ENCODE measurements at places on chromosomes 2 and 18.

GRCh38 chr18:1147730-1148129, 243.1 kb downstream of the ADCYAP1 start:
- DNase-seq = no peak

DNA sequence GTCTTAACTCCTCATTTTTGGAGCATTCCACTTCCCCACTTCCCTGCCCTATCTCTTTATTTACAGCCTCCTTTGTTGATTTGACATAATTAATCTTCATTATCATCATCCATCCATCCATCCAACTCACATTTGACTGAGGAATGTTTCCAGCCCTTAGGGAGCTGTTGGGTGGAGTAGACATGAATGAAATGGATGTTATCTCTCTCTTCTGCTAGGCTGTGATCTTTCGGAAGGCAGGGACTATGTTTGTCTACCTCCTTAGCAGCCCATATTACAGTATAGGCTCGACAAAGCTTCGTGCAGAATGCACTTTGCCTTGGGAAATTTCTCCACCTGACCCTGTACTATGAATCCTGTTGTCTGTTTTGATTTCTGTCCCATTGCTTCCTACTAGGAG, 7.7 kb upstream of the EFEMP1 start:
- DNase-seq = no peak

- no peak for DNase-seq
Observed at GRCh38 chr2:229438430-229439159, 167.5 kb upstream of the PID1 start.

DNA sequence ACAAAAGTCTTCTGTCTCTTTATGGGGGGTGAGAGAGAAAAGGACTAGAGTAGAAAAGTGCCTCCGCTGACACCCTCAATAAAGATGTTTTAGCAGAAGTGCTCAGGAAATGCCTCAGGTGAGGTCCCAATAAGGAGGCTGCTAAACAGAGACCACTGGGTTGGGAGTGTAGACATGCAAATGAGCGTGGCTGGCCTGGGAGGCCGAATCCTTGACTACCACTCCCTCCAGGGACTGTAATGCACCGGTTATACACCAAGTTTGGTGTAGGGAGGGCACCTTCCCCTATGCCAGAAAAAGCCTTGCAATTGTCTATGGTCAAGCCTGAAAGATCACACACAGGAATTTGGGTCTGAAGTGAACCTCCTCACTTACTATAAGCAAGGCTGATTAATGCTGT, 1.8 kb downstream of the TMX3 start:
- no peak for DNase-seq

DNA sequence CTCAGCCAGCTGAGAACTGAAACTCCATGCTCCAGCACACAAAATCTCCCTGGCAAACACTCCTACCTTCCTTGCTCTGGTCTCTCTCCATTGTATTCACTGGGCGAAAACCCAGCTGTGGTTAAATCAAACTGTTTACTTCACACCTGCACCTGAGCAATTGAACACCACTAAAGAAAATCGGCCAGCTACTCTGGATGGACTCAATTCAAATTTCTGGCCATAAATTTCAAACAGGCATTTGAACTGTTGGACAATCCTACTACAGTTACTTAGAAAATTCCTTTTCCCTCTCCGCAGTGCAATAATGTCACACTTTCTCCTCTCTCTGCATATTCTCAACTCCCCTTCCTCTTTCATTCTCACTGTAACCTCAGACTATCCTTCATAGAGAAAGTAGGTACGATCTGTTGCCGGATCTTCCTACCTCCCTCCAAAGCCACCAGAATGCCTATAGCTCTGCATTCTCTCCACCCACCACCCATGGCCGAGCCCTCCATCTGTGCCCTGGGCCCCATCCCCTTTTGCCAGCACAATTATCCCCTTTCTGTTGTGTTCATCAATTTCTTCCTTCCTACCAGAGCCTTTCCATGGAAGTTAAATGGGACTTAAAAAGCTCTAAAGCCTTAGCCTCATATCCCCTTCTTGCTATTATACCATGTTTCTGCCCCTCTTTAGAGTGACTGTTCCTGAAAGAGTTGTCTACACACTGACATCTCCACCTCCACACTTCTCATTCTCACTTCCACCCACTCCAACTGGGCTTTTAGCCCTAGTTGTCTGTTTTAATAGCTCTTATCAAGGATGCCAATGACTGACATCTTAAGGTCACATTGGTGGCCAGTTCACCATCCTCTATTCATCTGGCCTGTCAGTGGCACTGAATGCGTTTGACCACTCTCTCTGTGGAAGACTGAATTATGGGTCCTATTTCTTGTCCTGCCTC, 127.5 kb upstream of the SLC1A4 start:
- no peak for DNase-seq

GRCh38 chr2:20398956-20399567, 47.8 kb upstream of the RHOB start:
- no peak for DNase-seq

DNA sequence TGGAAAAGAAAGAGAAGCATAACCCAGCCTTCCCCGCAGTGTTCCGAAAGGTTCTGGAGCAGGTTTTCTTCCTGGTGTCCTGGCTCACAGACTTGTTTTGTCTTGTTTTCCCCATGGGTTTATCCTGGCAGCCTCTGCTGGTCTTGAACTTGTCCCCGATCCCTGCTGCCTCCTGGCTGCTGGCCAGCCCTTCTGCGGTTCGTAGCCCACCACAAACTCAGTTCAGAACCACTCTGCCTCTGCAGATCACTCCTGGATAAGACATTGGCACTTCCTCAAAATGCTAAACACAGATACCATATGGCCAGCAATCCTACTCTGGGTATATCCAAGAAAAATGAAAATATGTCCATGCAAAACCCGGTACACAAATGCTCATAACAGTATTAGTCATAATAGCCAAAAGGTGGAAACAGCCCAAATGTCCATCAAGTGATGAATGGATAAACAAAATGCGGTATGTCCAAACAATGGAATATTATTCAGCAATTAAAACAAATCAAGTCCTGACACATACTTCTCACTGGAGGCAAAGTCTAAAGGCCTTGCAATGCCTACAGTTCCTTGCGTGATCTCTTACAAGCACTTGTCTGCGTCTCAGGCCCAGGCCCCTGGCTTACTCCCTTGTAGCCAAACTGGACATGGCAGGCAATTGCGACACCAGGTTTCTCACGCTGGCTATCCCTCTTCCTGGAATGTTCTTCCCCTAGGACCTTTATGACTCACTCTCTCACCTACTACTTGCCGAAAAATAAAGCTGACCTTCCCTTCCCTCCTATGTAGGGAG, 28.0 kb upstream of the ARHGEF4 start:
- DNase-seq = no peak

DNA sequence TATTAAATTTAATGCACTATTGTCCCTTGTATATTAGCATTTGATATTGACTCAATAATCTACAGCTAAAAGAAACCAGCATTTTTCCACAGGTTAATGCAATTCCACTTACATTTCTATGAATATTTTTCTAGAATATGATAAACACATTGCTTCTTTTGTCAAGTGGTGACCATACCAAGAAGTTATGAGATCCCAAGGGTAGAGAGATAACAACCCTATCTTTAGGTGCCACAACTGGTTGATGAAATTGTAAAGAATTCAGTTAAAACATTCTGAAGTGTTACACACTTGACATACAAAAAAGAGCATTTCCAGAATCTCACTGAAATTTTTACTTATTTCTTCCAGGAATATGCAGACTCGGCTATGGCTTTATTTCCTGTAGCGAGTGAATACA, 56.0 kb downstream of the ABCG8 start:
- no peak for DNase-seq

DNA sequence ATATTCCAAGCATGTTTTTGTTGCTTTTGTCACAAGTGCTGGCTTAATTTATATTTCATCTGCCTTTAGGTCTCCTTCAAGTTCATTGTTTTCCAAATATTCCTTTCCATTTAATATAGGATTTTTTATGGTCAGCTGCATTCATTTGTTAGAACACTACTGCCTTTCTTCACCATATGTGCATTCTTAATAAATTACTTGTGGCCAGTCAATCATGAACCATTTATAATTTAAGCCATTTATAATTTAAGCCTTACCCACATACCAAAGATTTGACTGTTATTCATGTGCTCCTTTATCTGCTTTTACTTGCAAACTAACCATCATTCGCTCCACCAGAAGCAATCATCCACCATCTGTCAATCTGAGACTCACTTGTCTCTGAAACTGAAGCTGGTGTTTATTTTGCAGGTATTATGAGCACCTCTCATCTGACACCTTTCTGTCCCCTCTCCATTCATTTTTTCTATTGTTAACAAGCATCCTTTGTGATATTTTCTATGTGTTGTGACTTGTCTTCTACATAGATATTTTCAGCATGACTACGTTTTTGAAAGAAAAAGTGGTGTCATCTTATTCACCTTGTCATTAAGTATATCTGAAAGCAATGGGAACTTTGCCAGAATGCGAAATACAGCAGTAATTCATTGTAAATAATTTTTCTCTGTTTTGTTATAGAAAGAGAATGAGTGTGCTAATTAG, 786.8 kb downstream of the KCNJ3 start:
- DNase-seq = no peak

DNA sequence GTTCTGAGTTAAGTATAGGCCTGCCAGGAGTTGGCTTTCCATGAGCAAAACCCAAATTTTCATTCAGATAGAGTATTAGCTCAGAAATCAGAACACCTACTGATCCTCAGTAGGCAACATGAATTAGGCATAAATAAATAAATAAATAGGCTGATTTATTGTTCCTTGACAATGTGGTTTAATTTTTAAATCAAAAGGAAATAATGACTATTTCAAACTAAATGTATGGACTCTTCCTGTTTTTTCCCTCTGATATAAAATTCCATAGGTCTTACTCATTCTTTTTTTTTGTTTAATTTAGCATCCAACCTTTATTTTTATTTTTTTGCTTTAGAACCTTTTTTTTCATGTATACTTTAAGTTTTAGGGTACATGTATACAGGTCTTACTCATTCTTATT, 140.2 kb upstream of the ITGA6 start:
- DNase-seq = no peak

DNA sequence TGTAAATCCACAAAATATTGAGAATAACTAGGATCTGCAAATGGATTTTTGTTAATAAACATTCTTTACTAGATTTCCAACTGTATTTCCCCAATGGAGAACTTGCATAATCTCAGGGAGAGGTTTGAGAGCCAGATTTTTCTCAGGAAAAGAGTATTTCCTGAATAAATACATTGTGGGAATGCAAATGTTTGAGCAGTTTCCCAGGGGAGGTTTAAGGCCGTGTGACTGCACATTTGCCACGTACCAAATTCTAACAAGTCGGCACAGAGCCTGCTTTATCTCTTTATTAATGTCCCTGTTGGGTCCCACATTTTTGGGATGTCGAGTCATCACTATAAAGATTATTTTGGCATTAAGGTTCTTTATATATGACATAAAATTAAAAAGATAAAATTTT, 27.0 kb downstream of the TFPI start:
- no peak for DNase-seq

DNA sequence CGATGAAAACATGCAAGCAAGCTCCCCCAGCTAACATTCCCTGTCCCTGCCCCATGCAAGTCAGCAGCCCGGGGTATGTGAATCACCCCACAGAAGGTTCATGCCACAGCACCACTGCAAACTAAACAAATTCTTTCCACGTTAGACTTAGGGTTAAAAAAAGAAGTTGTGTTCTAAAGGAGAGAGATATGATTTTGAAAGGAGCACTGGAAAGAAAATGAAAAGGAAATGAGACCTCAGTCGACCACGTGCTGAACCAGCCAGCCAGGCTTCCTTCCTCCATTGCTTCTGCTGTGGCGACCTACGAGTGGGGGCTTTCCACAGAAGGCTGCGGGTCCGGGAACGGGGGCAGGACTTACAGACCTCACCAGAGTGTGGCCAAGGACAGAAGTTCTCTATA, 52.0 kb downstream of the ARL4C start:
- DNase-seq = peak; percentile 35

GRCh38 chr18:21632393-21632792, 20.3 kb downstream of the SNRPD1 start:
- no peak for DNase-seq

GRCh38 chr2:134249755-134250154, 4.1 kb upstream of the MGAT5 start:
- DNase-seq = no peak

GRCh38 chr2:203718087-203718486, 11.6 kb downstream of the CD28 start:
- DNase-seq = peak; percentile 79

DNA sequence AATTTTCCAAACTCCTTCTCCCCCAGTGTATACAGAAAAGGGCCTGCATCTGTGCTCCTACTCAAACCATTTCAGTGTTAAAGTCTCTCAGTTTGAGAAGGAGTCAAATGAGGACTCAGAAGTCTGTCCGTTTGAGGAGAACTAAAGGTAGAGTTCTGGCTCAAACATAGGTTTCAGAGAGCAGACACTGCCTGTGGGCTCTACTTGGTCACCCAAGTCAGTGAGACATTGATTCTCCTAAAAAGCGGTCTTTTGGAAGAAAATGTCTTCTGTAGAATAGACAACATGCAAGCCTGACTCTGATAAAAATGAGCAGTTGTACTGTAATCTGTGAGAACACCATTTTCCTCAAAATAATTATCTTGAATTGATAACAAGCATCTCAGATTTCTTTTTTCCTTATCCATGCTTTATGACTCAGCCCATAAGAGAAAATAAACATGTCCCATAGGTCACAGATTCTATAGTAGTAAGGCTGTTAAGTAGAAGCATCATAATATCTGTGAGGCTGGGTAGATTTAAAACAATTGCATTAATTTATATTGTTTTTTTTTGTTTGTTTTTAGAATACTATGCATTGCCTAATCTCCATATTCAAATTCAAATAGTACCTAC, 82.8 kb downstream of the ASXL3 start:
- DNase-seq = no peak

- peak; percentile 81 for DNase-seq
Observed at GRCh38 chr18:58525517-58525916, 103.4 kb downstream of the ALPK2 start.

- no peak for DNase-seq
Observed at GRCh38 chr2:55885127-55885943, 38.2 kb downstream of the EFEMP1 start.

DNA sequence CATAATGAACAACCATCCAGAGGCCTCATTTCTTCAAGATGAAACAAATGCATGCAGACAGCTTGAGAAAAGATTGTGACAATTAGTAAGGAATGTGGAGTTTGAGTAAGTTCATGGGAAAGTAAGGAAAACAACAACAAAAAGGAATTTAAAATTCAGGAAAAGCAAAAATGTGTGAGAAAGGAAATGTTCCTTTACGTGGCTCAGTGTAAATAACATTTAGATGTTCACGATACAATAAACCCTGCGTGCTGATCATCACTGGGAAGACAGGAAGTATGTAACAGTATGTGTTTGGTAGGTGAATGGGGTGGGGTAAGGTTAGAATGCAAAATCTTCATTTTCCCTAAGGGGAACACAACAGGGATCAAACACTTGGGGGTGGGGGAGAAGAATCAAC, 72.7 kb downstream of the TRIP12 start:
- DNase-seq = no peak
